ENCODE measurements at places on chromosomes 1 and 21.

- peak; percentile 73 for DNase-seq
These were observed 19.3 kb downstream of the QSOX1 start for GRCh38 chr1:180173952-180174351.

- peak; percentile 47 for DNase-seq
These were observed 147.6 kb downstream of the PBX1 start for GRCh38 chr1:164706606-164706987.

DNA sequence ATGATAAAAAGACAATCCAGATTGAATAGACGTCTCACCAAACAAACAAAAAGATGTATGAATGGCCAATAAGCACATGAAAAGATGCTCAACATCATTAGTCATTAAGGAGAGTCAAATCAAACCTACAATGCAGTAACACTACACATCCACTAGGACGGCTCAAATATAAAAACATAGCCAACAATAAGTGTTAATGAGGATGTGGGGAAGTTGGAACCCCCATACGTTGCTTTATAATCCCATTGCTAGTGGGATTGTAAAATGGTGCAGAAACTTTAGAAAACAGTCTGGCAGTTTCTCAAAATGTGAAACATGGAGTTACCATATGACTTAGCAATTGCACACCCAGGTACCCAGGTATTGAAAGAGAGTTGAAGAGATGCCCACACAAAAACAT is 14.7 kb upstream of the IL24 start:
- no peak for DNase-seq

DNA sequence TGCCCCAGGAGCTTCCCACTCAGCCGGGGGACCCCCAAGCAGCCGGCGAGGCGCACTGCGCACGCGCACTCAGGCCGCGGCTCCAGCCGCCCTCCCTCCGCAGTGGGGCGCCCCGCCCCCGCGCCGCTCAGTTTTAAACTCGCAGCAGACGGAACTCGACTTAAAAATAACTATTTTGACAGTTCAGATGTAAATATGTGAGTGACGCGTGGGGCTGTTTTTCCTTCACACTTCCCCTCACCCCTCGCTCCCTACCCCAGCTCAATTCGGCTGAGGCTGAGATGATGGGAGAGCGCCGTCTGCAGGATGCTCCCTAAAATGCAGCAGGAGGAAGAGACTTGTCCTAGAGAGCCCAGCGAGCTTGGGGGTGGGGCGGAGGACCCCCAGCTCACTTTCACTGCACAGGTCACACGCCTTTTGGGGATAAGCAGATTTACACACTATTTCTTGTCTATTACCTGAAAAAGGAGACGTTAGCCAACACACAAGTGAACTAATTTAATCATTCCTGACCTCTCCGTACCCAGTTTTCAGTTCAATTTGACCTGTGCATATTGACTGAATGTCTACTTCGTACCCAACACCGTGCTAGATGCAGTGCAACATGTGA is 8.9 kb upstream of the LEMD1 start:
- DNase-seq: peak; percentile 58

- DNase-seq: no peak
These were observed 7.4 kb downstream of the IFNAR1 start for GRCh38 chr21:33332143-33332542.
